Fibroblast of lung (primary cell): ENCODE measurements at places on chromosomes 7 and 10.

- no peak for DNase-seq
Measured at GRCh38 chr7:122136078-122136477, 8.0 kb downstream of the AASS start.

- DNase-seq, result peak; percentile 69
Measured at GRCh38 chr7:47451851-47452205, 130.1 kb downstream of the TNS3 start.

DNA sequence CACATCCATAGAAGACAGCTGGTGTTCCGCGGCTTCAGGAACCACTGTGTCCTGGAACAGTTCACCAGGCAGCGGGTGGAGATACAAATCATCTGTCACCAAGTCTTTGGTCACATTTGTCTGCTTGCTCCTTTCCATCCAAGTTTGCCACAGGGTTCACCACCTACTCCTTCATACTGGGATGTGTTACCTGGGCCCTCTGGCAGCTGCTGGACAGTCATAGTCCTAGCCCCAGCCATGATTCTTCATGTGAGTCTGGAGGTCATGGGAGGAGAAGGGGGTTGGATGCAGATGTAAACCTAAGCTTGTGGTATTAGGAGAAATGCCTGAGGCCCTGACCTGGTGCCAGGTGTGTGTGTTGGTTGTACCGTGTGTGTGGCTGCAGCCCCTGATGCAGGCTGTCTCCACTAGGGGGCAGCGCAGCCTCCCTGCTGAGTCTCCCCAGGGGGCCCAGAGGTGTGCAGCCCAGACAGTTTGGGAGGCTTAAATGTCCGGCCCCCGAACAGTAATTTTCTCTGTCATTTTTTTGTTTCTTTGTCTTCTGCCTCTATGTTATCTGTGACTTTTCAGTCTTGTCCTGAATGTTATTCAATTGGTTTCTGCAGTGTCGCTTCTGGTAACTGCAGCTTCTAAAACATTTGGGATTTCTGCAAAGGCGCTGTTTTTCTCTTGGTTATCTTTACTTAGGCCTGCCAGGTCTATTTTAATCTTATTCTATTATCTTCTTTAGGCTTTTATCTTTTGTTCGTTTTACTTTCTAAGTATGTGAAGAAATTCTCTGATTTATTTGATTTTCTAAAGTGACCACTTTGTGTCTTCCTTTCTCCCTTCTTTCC, 14.8 kb downstream of the NPS start:
- no peak for DNase-seq

GRCh38 chr7:22662036-22662435, 65.0 kb upstream of the IL6 start:
- no peak for DNase-seq

DNA sequence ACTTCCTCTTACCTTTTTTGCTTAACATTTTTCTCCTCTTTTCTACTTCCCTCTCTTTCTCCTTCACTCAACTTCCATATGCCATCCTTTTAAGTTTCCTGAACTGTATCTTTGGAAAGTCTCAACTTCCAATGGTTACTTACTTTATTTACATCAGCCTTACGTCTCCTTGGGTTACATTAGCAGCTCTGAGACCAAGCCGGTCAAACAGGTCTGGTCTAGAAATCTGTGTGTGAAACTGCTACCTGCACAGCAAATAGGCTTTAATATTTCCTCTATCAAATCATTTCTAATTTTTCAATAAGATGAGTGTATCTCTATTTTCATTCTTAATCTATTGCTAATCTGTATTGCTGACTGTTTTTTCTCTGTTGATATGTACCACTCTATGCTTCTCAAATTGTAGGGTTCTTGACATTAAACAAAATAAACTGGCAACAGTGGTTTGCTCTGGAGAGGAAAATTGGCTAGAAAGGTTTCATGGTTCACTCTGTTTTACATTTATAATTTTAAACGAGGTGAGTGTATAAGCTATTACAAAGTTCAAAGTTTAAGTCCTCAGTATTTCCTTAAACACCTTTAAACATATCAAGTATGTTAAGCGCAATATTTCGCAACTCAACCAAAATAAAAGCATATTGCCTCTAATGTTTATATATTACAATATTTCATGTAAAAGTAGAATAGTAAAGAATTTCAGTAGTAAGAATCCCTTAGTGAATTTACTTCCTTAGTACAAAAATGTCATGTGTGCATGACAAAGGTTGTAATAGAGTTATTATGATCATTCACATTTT, 3.6 kb upstream of the SEMA3C start:
- no peak for DNase-seq

- DNase-seq, result no peak
Measured at GRCh38 chr10:15521328-15521903, 150.3 kb upstream of the FAM171A1 start.

- DNase-seq, result peak; percentile 66
Measured at GRCh38 chr7:78472519-78472918, 673.9 kb downstream of the PHTF2 start.

- DNase-seq, result no peak
Measured at GRCh38 chr10:97921581-97922021, 72.0 kb downstream of the GOLGA7B start.

GRCh38 chr10:29618341-29619171, 16.2 kb downstream of the SVIL start:
- peak; percentile 18 for DNase-seq

GRCh38 chr7:55325371-55325792, 39.8 kb upstream of the LANCL2 start:
- peak; percentile 96 for DNase-seq

DNA sequence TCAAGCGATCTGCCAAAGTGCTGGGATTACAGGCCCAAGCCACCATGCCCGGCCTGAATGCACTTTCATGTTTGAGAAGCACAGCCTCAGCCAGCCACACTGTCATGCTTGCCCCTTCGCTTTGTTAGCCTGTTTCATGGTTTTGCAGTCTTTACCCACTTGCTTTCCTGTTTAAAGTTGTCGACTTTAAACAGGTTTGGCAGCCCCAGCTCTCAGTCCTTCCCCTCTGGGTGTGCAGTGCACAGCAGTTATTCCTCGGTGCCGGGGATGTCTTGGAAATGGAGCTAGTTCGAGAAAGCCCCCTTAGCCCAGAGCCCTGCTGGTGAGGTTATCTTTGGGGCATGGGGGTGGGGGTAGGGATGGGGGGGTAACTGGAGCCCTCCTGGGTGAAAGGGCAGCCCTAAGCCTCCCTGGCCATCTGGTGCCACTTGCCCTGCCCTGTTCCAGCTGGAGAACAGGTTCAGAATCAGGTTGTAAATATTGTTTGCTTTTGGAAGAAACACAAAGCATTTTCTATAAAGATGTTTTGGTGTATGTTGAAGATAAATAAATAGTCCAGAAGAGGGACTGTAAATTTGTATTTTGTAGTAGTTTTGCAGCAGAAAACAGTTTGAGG, 14.8 kb downstream of the TSPAN14 start:
- no peak for DNase-seq

DNA sequence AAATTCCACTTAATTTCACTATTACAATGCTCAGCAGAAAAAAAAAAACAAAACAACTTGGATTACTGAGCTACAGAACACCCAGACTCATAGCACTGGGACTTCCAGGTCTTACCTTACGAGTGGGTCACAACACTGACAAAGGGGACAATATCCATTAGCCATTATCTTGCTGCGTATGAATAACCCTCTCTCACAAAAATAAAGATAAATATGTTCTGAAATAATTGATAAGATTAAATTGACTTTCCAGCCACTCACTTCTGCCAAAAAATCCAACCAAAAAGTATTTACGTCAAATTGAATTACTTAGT, 128.7 kb downstream of the PKD1L1 start:
- DNase-seq, result no peak

DNA sequence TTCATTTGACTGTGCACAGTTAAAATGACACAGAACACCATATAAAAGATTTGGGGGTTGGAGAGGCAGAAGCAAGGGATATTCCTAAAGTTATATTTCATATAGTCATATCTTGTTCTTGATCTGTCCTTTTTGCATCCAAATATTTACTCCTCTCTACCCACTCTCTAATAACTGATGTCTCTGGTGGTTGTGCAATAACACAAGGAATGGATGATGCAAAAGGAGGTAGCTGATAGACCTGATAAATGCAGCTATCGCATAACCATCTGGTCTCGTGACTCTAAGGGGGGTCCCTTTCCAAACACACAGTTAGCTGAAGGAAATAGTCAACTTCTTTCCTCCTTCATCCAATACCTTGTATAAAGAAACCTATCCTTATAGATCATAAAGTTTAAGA, 123.1 kb downstream of the POLR1F start:
- DNase-seq, result no peak

DNA sequence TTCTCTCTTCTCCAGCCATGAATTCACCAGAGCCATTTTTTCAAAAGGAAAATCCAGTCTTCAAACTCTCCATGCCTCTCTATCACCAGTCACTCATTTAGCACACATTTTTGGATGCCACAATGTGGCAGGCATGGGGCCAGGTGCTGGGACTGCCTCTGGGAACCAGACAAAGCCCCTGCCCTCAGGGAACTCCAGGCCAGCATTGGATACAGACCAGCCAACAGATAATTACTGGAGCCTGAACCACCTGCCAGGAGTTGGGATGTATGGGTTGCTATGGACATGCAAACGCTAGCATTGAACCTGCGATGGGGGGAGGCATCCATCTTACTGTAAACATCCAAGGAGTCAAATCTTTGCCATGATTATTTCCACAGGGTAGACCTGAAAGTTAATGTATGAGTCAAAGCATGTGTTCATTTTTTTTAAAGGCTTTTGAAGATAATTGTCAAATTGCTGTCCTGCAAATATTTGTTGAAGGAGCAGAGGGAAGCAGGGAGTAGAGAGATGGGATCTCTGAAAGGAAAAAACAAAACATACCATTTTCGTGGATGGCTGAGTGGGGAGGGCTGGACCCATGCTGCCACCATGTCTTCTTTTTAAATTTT, 43.2 kb downstream of the SRRM3 start:
- no peak for DNase-seq

- DNase-seq, result no peak
Measured at GRCh38 chr10:126235979-126236851, 152.1 kb downstream of the ADAM12 start.

DNA sequence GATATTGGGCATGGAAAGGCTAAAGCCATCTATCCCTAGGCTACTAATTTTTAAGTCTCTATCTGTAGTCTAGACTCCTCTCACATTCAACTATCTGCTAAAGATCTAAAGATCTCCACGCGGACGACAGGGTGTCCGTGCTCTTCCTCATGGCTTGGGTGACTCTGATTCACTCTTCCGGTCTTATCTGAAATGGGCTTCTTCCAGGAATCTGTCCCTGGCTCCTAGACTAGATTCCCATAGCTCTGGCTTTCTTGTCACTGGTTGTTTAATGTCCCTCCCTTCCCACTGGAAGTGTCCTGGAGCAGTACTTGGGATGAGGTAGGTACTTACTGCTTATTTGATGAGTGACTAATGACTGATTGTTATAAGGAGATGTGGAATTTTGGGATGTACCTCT, 62.0 kb upstream of the PODXL start:
- DNase-seq, result no peak

GRCh38 chr7:34451923-34452322, 206.1 kb upstream of the NPSR1 start:
- DNase-seq, result peak; percentile 35

- DNase-seq, result no peak
Measured at GRCh38 chr7:103068414-103069403, 5.9 kb downstream of the FBXL13 start.

GRCh38 chr10:131775433-131775832, 125.4 kb upstream of the PPP2R2D start:
- no peak for DNase-seq

DNA sequence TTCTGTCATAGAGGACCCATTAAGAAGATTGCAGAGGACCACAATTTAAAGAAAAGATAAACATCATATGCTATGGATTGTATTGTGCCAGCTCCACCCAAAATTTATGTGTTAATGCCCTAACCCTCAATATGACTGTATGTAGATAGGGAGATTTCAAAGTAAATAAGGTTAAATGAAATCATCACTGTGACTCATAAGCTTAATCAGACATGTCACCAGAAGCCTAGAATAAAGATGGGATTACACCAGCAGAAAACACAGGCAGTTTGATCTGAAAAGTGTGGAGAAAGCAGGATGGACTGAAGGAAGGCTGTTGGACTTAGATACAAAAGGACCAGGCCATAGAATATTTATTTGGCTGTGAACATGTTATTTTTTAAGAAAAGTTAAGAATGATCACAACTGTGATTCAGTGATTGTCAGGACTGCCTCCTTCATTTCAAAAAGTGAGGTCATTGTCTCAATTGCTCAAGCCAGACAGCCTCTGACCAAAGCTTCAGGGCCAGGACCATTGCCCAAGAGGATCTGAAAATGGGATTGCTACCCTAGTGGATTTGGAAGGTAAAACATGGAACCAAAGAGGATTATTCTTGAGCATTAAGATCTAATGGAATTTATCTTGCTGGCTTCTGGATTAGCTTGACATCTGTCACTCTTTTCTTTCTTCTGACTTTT, 270.8 kb upstream of the POM121L12 start:
- DNase-seq, result peak; percentile 22

DNA sequence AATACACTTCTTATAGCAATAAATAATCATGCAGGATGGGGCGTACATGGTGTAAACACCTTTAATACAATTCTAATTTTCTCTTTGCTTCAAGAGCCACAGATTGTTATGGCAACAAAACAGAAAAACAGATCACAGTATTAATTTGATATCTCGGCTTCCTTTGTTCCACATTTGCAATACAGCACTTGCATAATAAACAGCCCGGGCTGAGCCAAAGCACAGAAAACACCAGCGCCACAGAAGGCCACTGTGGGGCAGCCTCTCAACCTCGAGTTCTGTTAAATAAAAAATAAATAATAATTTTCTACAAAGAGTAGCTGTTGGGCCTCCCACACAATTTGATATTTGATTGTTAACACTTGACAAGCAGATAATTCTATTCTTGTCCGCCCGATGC, 255.9 kb downstream of the USP6NL start:
- DNase-seq, result no peak

DNA sequence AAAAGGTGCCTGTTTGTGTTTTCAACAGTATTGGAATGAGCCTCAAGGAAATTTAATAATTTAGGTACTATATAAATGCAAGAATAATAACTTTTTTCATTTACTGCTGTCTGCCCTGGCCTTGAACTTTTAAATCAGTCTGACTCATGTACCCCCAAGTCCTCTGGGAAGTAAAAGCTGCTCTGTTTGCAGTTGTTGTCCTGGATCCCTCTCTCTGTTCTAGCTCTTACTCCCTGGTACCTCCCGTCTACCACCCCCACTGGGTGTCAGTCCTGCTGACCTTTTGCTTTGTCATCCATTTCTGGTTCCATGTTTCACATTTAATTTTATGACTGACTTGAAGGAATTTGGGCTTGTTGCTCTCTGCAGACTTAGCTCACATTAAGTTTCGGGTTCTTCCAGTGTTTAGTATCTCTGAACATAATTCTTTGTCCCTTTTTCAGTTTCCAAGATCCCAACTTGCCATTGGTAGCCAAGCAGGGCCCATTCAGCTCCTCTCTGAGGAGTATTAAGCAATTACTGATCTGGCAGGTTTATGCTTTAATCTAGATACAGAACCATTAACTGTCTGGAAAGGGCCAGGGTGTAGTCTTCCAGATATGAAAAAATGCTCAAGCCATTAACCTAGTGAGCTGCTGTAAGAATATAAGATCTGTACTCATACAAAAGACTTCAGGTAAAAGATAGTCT, 208.7 kb upstream of the FAM3C start:
- DNase-seq, result peak; percentile 30
